ENCODE measurements at places on chromosomes 6 and 20.
A peak's percentile ranks its signal among the peaks of the same experiment; 100 is the strongest.

- DNase-seq: peak; percentile 57
These were observed 172.8 kb upstream of the ARG1 start for GRCh38 chr6:131400054-131400778.

- no peak for DNase-seq
These were observed 301.9 kb upstream of the SUPT3H start for GRCh38 chr6:45679631-45680030.

DNA sequence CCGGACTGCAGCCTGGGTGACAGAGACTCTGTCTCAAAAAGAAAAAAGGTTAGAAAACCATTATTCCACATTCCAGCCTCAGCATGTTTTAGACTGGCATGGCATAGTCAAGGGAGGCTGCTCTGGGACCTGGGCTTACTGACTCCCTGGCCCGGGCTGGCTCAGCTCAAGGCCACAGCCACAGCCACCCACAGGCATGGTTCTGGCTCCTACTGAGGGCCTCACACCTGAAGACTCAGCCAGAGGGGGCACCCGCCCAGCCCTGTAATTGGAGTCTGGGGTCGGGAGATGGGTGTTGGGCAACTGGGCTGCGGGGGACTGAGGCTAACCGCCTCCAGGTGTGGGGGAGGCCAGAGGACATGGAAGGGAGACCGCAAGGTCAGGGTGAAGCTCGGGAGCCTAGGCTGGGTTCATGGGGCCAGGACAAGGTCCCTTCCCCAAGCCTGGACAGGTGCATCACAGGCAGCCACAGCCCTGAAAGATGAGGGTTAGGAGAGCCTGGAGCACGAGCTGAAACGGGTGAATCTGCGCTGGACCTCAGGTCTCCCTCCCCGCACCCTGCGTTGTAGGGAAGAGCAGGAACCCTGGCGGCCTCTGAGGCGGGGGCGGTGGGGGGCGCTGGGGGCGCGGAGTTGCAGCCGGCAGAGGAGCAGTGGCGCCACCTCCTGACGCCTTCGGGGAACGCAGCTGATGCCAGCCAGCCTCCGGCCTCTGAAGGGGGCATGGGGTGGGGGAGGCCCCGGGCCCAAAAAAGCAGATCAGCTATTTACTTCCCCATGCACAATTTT, 67.7 kb upstream of the SRSF6 start:
- no peak for DNase-seq

GRCh38 chr6:54710456-54710855, 136.1 kb upstream of the FAM83B start:
- DNase-seq: no peak

GRCh38 chr20:35621560-35621946, 5.9 kb downstream of the SPAG4 start:
- no peak for DNase-seq

GRCh38 chr6:136788069-136788902, 4.0 kb downstream of the MAP3K5 start:
- peak; percentile 82 for DNase-seq

GRCh38 chr6:135617222-135617621, 119.7 kb upstream of the AHI1 start:
- DNase-seq: no peak

All from SJSA1 (cell line).